ENCODE measurements at places on chromosomes 11 and 22.

DNA sequence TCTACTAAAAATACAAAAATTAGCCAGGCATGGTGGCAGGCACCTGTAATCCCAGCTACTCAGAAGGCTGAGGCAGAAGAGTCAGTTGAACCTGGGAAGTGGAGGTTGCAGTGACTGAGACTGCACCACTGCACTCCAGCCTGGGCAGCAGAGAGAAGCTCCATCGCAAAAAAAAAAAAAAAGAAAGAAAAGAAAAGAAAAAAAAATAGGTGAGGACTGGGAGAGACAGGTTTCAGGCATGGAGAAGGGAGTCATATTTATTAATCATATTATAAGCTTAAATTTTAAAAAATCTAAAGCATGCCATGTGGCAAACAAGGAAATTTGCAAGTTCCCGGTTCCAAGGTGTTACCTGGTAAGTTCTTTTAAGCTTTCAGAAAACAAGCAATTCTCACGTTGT lies at the start of gene APOL5:
Gene APOL5 (plus strand): TSS at position 301 of the 400 bp plus-strand sequence. CDS start 0 bp downstream, at position 301.
- DNase-seq = no peak

GRCh38 chr11:64767344-64768299 lies 7.8 kb upstream of the PYGM start:
- DNase-seq = peak; percentile 65

DNA sequence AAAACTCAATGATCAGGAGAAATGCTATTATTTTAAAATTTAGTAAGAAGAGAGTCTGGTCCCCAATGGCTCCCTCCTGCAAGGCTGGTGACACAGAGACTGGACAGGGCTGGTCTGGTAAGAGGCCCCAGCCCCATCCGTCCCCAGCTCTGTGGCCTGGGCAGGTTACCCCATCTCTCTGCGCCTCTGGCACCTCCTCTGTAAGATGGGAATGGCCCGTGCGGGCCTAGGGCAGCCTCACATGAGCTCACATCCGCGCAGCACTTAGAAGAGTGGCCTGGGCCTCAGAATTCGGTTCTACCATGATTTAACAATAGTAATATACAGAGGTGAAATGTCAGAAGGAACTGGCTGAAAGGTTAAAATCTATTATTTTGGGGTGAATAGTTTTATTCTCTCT lies 1.2 kb downstream of the APOBEC3F start:
- DNase-seq = no peak

GRCh38 chr11:113363406-113363805 lies 24.2 kb upstream of the ANKK1 start:
- DNase-seq = no peak

GRCh38 chr11:122747351-122747781 lies 90.9 kb upstream of the CRTAM start:
- no peak for DNase-seq

DNA sequence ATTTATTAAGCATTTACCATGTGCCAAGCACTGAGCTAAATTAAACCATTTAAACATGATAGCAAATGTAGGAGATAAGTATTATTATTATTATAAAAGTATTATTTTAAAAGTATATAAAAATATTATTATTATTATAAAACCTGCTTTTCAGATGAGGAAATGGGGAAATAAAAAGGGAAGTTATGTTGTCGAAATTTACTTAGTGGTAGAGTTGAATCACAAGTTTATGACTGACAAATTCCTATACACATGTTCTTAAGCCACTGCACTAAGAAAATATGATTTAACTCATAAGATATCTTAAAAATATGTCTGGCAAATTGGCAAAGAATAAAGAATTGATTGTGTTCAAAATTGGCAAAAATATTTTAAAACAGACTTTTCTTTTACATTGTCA lies 53.8 kb downstream of the CASP12 start:
- no peak for DNase-seq

DNA sequence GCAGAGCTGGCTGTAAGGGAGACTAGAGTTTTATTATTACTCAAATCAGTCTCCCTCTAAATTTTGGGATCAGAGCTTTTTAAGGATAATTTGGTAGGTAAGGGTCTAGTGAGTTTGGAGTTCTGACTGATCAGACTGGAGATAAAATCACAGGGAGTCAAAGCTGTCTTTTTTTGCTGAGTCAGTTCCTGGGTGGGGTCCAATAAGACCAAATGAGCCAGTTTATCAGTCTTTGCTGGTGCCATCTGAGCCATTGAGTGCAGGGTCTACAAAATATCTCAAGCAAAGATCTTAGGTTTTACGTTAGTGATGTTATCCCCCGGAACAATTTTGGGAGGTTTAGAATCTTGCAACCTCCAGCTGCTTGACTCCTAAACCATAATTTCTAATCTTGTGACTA lies 935.1 kb upstream of the RAG2 start:
- DNase-seq = no peak
